ENCODE measurements at places on chromosomes 5 and 9.

DNA sequence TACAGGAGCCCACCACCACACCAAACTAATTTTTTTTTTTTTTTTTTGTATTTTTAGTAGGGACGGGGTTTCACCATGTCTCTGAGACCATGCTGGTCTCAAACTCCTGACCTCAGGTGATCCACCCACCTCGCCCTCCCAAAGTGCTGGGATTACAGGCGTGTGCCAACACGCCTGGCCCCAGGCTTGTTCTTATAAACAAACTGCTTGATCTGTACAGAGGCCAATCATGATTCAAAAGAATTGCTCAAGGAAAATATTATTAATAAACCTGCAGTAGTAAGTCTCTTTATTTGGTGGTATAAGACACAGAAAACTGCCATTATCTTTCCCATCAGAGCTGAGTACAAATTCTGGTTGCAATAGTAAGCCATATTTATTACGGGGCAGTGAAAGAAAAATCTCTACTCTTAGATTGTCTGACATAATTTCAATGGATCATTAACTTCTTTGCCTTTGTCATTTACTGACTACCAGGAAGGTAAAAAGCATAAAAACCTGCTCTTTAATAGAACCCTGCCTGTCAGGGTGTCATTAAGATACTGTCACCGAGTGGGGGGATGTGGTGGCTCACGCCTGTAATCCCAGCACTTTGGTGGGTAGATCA lies 33.3 kb downstream of the RASEF start:
- no peak for DNase-seq

GRCh38 chr5:57002959-57003485 lies 51.1 kb upstream of the MIER3 start:
- DNase-seq: no peak

DNA sequence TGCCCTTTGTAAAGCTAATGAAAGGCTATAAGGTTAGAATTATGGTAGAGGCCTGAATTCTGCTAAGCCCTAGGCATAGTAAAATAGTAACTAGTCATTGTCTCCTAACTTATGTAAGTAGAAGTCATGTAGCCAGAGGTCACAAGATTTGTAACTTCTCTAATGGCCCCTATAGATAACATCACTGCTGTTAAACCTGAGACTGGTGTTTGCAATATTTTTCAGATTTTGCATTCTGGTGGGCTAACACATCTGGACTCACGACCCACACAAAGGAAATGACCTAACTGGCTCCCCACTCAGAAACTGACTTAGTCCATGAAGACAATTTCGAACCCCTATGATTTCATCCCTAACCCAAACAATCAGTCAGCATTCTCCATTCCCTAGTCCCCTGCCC lies 37.2 kb upstream of the TTC39B start:
- no peak for DNase-seq

- DNase-seq: no peak
Measured at GRCh38 chr9:85700330-85700729, 41.4 kb downstream of the AGTPBP1 start.

GRCh38 chr9:495739-496138 lies 281.1 kb downstream of the DOCK8 start:
- no peak for DNase-seq

GRCh38 chr5:163165277-163165676 lies 272.1 kb upstream of the CCNG1 start:
- no peak for DNase-seq

DNA sequence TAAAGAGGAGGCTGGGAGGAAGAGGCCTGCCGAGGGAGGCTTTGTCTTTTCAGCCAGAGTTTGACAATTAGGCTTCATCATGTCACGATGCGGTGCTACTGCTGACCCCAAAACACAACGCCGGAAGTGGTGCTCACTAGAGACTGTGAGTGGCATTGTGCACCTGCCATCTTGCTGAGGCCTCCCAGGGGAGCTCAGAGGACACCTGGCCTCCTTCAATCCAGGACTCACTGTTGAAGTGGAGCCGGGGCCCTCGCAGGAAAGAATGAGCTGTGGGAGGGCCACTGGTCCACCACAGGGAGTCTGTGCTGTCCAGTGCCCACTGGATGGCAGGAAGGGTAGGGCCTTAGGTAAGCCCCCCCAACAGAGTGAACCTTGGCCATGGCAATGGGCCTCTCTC lies 12.7 kb upstream of the SLC25A48 start:
- DNase-seq: no peak

- no peak for DNase-seq
Measured at GRCh38 chr5:96228408-96228807, 204.6 kb downstream of the PCSK1 start.

GRCh38 chr5:29460971-29461559 lies 1732.4 kb upstream of the CDH6 start:
- DNase-seq: no peak

DNA sequence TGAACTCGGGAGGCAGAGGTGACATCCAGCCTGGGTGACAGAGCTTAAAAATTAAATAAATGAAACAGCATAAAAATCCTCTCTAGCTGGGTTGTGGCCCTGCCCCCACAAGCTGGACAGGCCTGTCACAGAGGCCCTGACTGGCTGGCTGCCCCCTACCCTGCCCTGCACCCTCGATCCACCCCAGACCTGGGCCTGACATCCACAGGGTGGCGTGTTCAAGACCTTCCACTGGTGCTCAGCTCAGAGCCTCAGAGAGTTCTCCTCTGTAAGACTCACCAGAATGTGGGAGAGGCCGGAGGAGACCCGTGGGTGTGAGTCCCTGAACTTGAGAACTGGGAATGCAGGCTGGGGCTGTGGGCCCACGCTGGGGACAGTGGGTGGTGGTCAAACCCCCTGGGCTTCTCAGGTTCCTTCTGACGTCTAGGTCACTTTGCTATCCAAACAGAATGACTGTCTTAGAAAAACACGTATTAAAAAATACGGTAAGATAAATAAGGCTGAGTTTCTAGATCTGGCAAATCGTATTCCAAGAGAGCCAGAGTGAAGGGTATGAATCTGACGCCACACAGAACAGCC lies 9.7 kb upstream of the WDR38 start:
- DNase-seq: no peak

GRCh38 chr9:117344892-117345660 lies 69.8 kb downstream of the ASTN2 start:
- DNase-seq: no peak

- no peak for DNase-seq
Measured at GRCh38 chr5:159786901-159787691, 129.2 kb upstream of the ADRA1B start.

GRCh38 chr9:7811677-7812076 lies 12.1 kb upstream of the DMAC1 start:
- no peak for DNase-seq

Measured in C1 segment of cervical spinal cord (tissue), 14 donors.